ENCODE measurements at places on chromosomes 11 and 22. TPM values are rescaled to one million over a fixed set of nuclear protein-coding genes. Genes with fewer than 3 reads are reported as not detected.

- DNase-seq, result no peak
Measured at GRCh38 chr22:27099946-27100722, 442.7 kb downstream of the MIAT start.

GRCh38 chr22:30212363-30212995 lies 34.1 kb downstream of the LIF start:
- DNase-seq, result no peak

SCN3B gene
- 2.5 TPM for total RNA-seq

IFITM1 gene
- total RNA-seq, result 34.1 TPM

DNA sequence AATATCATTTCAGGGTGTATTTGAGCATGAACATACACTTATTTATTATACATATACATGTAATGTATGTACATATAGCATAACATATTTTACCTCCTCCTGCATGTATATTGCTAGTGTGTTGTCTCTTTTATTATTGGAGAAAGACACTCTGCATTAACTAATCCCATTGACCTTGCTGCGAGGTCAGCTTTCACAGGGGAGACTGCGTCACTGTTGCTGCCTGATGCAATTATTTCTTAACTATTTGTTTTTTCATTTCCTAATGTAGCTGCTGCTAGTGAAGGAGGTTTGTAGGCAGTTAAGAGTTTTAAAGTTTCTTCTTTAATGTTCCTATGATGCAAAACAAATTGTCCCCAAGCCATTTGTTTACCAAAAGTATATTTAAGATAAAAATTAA lies 185.4 kb upstream of the CNTN5 start:
- no peak for DNase-seq

GRK3 gene
- 10.3 TPM for total RNA-seq

Data from type B pancreatic cell (in vitro differentiated cells).